ENCODE measurements at places on chromosomes 6 and 20.

DNA sequence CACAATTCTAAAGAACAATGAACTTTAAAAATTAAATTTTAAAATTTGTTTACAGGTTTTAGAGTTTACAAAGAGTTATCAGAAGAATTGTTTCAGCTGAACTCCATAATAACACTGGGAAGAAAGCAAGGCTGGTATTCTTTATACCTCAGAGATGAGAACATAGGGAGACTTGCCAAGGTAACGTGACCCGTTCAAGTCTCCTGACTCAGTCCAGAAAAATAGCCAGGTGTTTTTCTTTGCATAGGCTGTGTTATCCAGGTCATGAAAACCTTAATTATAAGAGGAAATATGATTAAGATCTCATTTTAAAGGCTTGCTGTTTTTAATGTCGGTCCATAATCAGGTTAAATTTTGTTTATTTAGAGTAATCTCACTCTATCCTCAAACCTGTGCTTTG is 8.5 kb upstream of the C6orf141 start:
- DNase-seq: no peak

DNA sequence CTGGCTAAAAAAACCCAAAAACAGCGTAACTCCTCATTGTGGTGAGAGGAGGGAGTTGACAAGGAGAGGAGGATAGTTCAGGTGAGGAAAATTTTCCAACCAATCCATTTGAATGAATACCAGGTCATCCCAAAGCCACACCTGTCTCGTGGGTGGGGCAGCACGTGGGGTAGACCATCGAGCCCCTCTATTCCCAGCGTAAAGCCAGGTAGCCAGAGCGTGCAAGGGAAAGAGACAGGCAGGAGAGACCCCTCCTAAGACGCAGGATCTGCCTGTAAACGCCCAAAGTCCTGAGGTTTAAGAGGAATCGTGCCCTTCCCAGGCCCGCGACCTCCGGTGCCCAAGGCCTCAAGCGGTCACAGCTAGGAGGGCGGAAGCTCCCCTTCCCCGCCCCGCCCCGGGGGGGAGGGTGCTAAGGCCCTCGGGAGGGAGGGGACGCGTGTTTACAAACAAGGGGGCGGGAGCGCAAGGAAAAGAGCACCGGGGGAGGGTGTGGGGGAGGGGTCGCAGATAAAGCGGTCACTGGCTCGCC is 712 bp downstream of the RXRB start:
- DNase-seq: no peak

DNA sequence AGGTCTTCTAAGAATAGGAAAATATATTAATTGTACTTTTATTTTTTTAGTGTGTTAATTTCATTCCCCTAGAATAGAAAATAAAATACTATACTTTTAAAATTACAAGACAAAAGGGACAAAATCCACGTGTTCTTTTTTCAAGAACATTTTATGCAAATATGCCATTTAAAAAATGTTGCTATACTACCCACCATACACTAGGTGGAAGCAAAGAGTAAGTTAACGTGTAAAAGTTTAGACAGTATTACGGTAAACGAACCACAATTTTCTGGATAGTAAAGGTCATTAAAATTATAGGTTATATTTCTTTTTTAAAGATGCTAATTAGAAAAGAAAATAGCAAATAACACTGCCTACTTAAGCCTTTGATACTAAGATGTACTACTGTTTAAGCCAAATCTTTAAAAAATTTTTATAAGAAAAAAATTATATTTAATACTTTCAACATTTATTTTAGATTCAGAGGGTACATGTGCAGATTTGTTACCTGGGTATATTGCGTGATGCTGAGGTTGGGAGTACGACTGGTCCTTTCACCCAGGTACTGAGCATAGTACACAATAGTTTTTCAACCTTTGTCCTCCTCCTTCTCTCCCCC is 287.6 kb downstream of the PHF3 start:
- no peak for DNase-seq

DNA sequence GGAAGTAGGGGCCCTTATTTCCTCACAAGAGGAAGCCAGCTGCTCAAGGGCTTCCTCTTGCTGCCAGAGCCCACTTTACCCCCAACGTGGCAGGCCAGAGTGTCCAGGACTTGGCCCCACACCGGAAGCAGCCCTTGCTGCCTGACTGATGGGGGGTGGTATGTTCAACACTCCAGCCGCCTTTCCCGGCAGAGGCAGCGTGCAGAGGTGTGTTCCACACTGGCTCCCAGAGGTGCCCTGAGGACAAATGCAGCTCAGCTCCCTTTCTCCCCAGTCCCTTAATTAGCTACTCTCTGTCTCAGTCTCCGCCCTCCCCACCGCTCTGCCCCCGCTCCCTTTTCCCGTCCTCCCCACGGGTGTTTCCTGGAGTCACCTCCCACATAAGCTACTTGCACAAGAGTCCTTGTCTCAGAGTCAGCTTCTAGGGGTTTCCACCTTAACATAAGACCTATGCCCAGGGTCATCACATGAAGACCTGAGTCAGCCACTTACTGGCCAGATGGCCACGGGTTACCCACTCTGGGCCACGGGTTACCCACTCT is 61.7 kb upstream of the SHLD1 start:
- DNase-seq: no peak

- no peak for DNase-seq
Measured at GRCh38 chr6:125843593-125843992, 52.8 kb downstream of the NCOA7 start.

DNA sequence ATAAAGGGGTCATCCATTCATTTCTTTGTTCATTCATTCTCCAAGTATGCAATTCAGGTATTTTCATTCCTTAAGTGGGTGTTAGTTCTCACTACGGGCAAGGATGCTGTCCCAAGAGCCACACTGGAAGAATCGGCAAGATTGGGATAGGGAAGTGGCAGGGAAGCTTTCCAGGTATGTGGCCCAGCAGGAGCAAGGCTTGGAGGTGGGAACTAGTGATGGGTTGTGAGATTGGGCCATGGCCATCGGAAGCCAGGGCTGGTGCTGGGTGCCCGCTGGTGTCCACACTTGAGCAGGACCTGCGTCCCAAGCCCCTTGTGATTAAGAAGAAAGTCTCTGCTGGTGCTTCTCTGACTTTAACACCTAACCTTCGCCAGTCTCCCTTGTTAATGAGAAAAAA is 15.1 kb downstream of the VSTM2L start:
- DNase-seq: no peak

DNA sequence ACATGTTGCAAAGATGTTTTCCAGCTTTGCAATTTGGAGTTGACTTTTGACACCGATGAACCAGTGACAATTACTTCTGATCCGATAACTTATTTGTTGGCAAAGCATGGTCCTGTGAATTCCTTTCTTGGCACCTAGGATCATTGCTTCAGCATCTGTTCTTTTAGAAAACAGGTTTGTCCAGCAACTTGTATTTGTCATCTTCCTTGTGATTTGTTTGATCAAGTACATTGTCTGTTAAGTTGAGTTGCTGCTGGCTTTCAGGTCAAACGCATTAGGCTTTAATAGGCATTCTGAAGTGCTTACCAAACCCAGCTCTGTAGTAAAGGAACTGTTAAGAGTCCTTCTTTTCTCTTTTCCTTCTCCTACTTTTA is 192.4 kb upstream of the ZNF217 start:
- DNase-seq: no peak

DNA sequence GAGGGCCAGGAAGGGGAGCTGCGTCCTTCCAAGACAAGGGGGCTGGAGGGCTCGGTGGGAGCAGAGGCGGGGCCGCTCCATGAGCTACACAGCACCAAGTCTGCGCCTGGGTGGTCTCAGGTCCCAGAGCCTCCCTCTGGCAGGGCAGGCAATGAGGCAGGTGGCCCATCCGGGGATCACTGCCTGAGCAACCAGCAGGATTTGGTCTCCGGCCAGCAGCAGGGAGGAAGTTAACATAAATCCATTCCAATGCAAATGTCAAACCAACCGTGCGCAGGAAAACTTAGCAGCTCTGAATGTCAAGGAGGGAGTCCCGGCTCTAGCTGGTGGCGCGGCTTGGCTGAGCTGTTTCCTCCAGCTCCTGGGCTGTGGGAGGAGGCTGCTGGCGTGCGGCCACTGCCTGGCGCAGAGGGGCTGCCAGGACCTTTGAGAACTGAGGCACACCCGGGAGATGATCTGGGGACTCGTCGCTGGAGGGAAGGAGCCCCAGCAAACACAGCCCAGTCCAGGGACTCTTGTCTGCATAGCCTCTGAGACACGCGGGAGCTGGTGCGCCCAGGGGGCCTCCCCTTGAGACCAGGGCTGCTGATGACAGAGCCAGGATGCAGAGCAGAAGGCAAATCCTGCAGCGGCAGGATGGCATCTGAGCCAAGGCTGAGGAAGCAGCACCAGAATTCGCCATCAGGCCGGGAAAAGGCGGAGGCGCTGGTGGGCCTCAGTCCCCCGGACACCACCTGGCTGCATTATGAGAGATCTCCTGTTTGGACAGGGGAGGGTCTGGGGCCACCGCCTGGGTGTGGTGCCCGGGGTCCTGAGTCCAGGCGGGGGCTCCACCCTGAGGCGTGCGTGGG is 33.1 kb upstream of the CHRNA4 start:
- peak; percentile 45 for DNase-seq

DNA sequence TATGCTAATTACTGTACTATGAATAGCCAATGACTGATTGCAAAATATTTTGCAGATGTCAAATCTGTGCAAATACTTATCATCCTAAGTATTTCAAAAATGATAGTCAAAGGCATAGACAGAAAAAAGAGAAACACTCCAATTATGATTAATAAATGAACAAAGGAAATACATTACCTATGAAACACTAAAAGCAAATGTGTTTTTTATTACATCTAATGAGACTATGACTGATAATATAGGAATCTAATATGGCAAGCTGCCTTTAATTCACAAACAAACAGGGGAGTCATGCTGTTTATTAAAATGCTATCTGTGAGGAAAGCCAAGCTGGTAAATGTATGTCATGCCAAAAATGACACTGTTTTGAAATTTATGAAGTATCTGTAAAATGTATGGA is 713.2 kb upstream of the NRSN1 start:
- DNase-seq: no peak

GRCh38 chr20:62064770-62065673 is 659 bp downstream of the TAF4 start:
- peak; percentile 60 for DNase-seq

- no peak for DNase-seq
Measured at GRCh38 chr20:10922941-10923340, 249.1 kb upstream of the JAG1 start.

DNA sequence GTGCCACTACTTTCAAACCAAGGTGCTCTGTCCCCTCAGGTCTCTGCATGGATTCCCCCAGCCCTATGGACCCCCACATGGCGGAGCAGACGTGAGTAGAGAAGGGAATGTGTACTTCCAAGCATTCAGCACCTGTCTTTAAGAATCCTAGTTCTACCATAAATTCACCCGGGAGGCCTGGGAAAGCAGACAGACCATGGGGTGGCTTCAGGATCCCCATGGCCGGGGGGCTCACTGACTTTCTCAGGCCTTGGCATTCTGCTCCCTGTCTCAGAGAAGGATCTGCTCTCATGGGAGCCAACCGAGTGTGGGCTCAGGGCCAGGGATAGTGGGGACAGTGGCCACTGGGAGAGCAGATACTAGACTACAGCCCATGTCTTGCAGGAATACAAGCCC is 2.3 kb downstream of the CDC25B start:
- no peak for DNase-seq

- no peak for DNase-seq
Measured at GRCh38 chr20:10902174-10902573, 228.4 kb upstream of the JAG1 start.

GRCh38 chr6:157666729-157667128 is 156.3 kb upstream of the SNX9 start:
- no peak for DNase-seq

- DNase-seq: no peak
Measured at GRCh38 chr20:59623583-59623982, 19.2 kb downstream of the PHACTR3 start.

DNA sequence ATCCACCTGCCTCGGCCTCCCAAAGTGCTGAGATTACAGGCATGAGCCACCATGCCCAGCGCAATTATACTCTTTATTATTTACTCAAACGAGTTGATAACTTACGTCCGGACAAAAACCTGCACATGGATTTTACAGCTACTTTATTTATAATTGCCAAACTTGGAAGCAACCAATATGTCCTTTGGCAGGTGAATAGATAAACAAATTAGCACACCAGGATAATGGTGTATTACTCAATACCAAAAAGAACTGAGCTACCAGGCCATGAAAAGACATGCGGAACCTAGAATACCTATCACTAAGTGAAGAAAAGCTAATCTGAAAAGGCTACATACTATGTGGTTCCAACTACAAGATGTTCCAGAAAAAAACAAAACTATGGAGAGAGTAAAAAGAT is 168.1 kb downstream of the ASCC3 start:
- DNase-seq: no peak

DNA sequence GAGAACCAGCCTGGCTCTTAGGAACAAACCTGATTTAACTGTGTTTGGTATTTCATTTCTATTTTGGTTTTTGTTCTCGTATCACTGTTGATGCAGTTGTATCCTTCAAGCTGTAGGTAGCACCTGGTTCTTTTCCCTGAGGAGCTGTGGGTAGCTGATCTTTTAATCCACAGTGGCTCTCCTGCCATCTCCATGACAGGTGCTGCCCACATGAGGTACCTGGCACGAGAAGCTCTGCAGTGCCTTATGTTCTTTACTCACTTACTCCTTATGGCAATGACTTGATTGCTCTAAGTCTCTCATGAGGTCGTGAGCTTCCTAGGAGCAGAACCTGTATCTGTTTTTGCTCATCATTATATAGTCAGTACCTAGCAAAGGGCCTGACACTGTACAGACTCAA is 74.3 kb upstream of the EMILIN3 start:
- no peak for DNase-seq

GRCh38 chr20:57596998-57597939 is 23.0 kb downstream of the ZBP1 start:
- peak; percentile 84 for DNase-seq

DNA sequence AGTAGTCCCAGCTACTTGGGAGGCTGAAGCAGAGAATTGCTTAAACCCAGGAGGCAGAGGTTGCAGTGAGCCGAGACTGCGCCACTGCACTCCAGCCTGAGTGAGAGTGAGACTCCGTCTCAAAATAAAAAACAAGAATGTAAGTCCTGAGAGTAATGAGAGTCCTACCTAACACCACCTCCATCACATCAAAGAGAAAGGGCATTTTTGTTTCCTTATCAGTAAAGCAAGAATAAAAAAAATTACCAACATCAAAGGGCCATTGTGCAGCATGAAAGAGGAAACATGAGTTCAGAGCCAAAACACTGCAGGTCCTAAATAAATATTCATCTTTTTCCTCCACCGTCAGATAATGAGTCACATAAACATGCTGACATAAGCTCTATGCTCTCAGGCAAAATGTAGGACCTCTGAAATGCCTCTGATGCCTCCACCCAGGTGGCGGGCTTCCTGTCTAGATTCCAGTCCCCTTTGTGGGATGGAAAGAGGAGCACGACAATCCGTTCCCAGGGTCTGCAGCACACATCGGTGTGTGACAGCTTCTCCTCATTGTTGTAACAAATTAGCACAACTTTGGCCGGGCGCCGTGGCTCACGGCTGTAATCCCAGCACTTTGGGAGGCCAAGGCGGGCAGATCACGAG is 7.2 kb downstream of the ATP9A start:
- DNase-seq: no peak

Measured in glutamatergic neuron (in vitro differentiated cells).